ENCODE measurements at places on chromosomes 4 and X. TPM values are rescaled to one million over a fixed set of nuclear protein-coding genes. Genes with fewer than 3 reads are reported as not detected.

SOX3 gene
- not detected for total RNA-seq

DNA sequence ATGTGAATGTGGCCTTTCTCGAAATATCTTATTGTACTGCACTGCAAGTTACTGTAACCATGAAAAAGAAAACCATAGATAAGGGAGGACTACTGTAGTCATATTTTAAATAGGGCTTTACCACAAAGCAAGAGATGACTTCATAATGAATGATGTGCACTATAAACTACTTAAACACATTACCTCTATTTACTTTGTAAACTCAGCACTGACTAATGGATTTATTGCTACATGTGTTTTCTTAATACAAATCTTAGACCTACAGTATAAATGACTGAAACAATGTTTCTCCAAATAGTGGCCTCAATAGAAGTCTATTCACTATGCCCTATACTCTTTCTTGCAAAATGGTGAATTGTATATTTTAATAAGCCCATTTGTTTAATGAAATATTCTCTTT, 61.1 kb downstream of the HDX start:
- no peaks in the 10 kb centered on the region for H3K27me3 ChIP-seq
- no peak overlapping the region for H3K27ac ChIP-seq
- H3K4me1 ChIP-seq = no peaks in the 10 kb centered on the region
- no peak for DNase-seq
- H3K4me3 ChIP-seq = no peak overlapping the region

DNA sequence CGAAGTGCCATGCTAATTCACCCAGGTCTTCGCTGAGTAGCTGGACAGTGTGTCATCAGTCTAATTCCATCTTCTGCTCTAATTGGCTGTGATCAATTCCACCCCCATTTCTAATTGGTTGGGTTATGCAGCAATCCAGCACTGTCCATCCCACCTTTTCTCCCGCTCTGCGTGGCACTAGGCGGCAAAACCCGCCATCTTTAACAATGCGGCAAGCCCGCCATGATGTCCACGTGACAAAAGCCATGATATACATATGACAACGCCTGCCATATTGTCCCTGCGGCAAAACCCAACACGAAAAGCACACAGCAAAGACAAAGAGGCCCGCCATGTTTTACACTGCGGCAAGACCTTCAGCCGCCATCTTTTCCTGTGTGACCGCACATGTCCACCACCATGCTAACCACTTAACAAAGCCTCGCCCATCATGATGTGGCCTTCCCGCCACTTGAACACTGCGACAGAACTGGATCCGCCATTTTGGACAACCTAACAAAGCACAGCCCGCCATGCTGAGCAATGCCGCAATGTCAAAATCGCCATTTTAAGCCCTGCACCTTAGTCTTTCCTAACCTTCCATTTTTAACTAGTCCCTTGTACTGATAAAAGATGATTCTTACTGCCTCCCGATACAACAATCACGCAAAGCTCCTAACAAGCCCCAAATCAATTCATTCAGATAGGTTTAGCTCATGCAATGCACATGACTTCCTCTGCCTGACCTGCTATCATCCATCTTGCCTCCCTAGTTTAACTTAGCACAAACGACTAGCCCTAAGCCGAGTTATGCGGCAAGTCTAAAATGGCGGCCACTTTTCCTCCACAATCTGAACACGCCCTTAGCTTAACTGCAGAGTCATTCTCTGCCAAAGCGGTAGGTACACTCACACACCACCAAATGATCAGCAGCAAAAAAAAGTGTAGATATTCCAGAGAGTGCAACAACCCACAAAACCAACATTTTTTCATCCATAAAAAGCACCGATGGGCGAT, 288.3 kb downstream of the CHIC1 start:
- peak overlapping the region; percentile 49 for H3K4me3 ChIP-seq
- no peak for DNase-seq
- H3K4me1 ChIP-seq = peaks cover 26% of the 10 kb centered on the region
- no peaks in the 10 kb centered on the region for H3K27me3 ChIP-seq
- H3K27ac ChIP-seq = peak overlapping the region; percentile 50
- no peaks in the 10 kb centered on the region for H3K36me3 ChIP-seq

CAPN6 gene
- total RNA-seq = 0.20 TPM

UGT8 gene
- 1.5 TPM for total RNA-seq
